H1 (cell line): ENCODE measurements at places on chromosomes 11 and 22. TPM values are rescaled to one million over a fixed set of nuclear protein-coding genes. Genes with fewer than 3 reads are reported as not detected.

DNA sequence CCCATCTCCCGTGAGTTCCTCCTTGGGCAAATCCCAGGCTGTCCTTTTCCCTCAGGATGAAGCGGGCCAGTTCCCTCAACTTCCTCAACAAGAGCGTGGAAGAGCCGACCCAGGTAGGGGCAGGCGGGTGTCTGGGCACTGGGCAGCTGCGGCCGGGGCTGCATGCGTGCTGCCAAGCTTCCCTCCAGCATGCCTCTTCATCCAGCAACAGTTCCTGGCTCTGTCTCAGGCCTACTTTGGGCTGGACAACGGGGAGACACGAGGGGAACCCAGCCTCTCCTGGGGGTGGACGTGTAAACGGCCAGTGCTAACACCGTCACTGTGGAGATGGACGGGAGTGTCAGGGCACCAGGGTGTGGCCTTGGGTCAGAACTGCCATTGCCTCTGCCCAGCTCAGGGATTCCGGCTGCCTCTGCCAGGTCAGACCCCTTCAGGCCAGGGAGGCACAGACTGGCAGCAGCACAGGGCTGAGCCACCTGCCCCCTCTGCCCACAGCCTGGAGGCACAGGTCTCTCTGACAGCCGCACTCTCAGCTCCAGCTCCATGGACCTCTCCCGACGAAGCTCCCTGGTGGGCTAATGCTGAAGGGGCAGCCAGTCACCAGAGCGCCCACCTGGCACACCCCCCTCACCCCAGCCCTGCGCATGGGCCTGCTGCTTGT is 1.9 kb upstream of the RAB1B start:
- no peak overlapping the region for H3K27ac ChIP-seq
- peak overlapping the region; percentile 80; the same call in 1 of the 2 replicates for H3K4me3 ChIP-seq
- H3K4me1 ChIP-seq = peaks cover 5% of the 10 kb centered on the region; the same call in 1 of the 2 replicates
- H3K36me3 ChIP-seq = peaks cover 21% of the 10 kb centered on the region
- H3K27me3 ChIP-seq = no peaks in the 10 kb centered on the region

- H3K27ac ChIP-seq = no peak overlapping the region
- no peaks in the 10 kb centered on the region for H3K4me1 ChIP-seq
These were observed 42.1 kb downstream of the PAX6 start for GRCh38 chr11:31768749-31769640.

DNA sequence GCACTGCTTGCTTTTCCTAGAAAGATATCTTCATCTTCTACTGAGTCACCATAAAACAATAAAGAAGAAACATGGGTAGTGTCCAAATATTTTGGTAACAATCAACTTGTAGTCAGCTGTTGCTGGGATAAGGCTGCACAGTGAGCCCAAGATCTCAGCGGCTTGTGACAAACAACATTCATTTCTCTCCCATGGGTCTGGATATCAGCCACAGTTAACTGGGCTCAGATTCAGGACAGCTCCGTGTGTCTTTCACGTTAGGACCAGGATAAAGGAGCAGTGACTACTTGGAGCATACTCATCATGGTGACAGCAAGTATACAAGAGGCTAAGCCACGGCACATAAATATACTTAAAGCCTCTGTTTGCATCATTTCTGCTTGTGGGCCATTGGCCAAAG is 27.9 kb upstream of the GRK3 start:
- H3K27me3 ChIP-seq = no peaks in the 10 kb centered on the region
- DNase-seq = no peak
- H3K36me3 ChIP-seq = no peaks in the 10 kb centered on the region
- H3K4me1 ChIP-seq = no peaks in the 10 kb centered on the region
- H3K4me3 ChIP-seq = no peak overlapping the region

DNA sequence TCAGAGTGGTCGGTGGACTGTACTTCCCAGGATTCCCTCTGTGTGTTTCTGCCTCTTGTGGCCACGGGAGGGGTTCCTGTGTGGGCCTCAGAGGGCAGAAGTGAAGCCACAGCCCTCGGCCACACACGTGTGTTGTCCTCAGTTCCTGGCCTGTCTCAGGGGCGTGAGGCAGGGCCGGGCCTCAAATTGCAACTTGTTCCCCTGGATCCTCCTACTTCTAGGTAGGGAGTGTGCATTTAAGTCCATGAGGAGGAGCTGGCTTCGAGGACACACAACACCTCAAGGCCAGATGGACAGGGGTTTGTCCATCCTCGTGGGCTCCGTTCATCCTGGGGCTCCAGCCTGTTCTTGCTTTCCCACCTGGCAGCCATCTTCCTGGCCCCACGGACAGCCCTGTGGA is 573.0 kb downstream of the TBC1D22A start:
- no peaks in the 10 kb centered on the region for H3K36me3 ChIP-seq
- no peaks in the 10 kb centered on the region for H3K4me1 ChIP-seq
- H3K4me3 ChIP-seq = no peak overlapping the region
- H3K27me3 ChIP-seq = no peaks in the 10 kb centered on the region
- no peak overlapping the region for H3K27ac ChIP-seq
- no peak for DNase-seq

DNA sequence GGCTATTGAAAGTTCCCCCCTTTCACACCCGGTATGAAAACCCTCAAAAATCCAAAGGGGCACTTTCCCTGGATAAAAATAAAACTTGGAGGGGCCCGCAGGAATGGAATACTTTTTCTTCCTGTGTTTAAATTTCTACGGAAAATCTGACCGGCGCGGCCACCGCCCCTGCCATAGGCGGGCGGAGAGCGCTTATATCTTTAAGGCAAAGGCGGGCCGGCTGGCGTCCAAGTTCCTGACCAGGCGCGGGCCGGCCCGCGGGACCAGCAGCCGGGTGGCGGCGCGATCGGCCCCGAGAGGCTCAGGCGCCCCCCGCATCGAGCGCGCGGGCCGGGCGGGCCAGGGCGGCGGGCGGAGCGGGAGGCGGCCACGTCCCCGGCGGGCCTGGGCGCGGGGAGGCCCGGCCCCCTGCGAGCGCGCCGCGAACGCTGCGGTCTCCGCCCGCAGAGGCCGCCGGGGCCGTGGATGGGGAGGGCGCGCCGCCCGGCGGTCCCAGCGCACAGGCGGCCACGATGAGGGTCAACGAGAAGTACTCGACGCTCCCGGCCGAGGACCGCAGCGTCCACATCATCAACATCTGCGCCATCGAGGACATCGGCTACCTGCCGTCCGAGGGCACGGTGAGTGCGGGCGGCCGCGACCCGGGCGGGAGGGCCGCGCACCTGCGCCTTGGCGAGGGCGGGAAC is at the start of gene ANO1:
ANO1 (plus strand) TSS at position 223 of the 686 bp plus-strand sequence; CDS start at position 513, 290 bp downstream.
- DNase-seq = peak; percentile 61
- H3K27ac ChIP-seq = no peak within 1 kb of the TSS
- H3K4me3 ChIP-seq = peak within 1 kb of the TSS; percentile 17
- H3K4me1 ChIP-seq = peaks cover 6% of the 10 kb centered on the region
- peaks cover 61% of the 10 kb centered on the region for H3K27me3 ChIP-seq

The CTSW gene
- total RNA-seq = not detected in 2 replicates

- H3K36me3 ChIP-seq = no peaks in the 10 kb centered on the region
- peaks cover 16% of the 10 kb centered on the region for H3K27me3 ChIP-seq
- no peak for DNase-seq
- H3K4me1 ChIP-seq = peaks cover 12% of the 10 kb centered on the region; the same call in 1 of the 2 replicates
These were observed 73.1 kb downstream of the CDKN1C start for GRCh38 chr11:2812371-2812991.

DNA sequence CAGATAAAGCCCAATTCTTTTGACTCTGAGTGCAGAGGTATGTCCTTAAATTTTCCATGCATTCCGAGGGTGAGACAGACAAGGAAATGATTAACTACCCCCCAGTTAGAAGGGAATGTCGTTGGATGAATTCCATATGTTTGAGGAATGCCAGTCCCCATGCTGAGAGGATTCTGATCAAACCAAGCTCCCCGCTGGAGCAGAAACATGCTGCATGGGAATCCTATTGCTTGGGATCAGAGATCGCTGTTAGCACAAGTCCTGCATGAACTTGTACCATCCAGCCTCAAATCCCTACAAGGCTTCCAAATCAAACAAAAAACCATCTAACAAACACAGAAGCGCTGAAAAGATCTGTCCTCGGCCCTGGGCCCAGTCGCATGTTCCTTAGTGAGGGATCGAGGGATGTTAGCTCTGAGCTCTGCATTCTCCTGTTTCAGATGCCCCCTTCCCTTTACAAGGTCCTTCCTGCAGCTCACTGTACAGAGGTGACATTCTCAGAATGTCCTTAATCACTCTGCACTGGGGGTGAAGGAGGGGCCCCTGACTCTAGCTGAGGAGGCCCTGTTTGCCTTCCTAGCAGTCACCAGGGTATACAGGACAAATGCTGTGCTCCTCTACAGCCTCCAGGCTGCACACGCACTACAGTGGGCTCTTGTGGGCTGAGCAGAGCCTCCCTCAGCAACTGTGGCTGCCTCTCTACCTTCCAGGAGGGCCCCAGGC is 353.4 kb downstream of the TENM4 start:
- peak; percentile 29 for DNase-seq
- no peak overlapping the region for H3K27ac ChIP-seq
- no peaks in the 10 kb centered on the region for H3K27me3 ChIP-seq
- peaks cover 21% of the 10 kb centered on the region for H3K4me1 ChIP-seq
- H3K4me3 ChIP-seq = no peak overlapping the region
- H3K36me3 ChIP-seq = no peaks in the 10 kb centered on the region

DNA sequence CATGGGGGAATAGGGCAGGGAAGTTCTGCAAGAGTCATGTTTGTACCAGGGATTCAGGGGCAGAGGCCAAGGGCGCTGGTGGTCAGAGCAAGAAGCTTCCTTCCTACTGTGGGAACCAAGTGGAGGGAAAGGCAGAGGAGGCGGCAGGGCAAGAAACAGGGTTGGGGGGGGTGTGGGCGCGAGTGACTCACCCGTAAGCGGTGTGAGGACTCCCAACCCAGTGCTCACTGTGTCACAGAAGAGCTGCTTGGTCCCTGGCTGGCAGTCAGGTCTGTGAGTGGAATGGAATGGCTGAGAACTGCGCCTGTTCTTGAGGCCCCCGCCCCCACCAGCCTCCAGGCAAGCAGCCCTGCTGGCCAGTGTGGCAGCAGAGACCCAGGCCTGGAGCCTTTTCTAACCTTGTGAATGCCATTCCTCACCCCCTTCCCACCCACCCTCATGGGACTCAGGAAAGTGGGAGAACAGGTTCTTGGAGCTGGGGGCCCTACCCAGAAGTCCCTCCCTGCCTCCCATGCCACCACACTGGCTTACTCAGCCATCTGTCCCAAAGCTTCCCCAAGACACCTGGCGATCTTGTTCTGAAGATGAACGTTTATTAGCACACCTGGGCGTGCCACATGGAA is 4.7 kb downstream of the LRRC10B start:
- H3K4me3 ChIP-seq = no peak overlapping the region
- peaks cover 39% of the 10 kb centered on the region for H3K4me1 ChIP-seq
- H3K36me3 ChIP-seq = no peaks in the 10 kb centered on the region

DNA sequence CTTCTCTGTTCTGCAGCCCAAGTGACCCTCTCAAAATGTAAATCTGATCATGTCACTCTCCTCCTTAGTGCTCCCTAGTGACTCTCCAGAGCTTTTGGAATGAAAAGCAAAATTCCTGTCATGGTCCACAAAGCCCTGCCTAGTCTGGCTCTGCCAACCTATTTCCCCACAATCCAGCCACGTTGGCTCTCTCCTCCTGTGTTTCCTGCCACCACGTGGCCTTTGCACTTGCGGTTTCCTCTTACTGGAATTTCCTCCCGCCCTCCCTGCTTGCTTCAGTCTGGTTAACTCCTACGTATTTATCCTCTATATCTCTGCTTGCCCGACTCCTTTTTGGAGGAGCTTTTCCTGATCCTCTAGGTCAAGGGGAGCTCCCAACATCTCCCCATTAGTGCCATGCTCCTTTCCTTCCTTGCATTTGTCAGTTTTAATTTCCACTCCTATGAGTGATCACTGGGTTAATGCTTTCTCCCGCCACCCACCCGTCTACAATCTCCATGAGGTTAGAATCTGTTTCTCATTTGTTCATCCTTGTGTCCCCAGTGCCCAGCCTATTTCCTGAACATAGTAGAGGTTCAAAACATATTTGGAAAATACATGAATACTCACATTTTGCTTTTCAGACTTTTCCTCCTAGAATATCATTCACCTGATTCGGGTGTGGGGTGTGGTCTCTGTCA is 11.5 kb downstream of the NNMT start:
- no peaks in the 10 kb centered on the region for H3K36me3 ChIP-seq
- peaks cover 3% of the 10 kb centered on the region; the same call in 1 of the 2 replicates for H3K4me1 ChIP-seq
- no peak overlapping the region for H3K27ac ChIP-seq
- H3K27me3 ChIP-seq = no peaks in the 10 kb centered on the region
- DNase-seq = no peak
- H3K4me3 ChIP-seq = no peak overlapping the region

DNA sequence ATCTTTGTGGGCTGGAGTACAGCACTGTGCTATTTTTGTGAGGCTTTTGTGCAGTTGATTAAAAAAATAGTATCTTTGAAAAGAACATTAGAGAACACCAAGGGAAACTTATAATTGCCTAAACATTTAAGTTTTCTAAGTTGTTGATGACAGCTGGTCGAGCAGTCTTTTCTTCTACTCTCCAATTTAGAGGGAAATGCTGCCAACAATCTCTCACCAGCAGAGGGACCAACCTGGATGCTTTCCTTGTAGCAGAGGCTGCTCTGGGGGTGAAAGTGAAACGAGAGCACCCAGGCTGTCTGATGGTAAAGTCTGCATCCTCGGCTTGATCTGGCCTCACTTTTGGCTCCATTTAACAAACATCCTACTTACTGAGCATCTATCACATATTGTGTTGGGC is 1286.5 kb upstream of the TENM4 start:
- DNase-seq = peak; percentile 48
- no peaks in the 10 kb centered on the region for H3K4me1 ChIP-seq
- no peaks in the 10 kb centered on the region for H3K27me3 ChIP-seq
- no peaks in the 10 kb centered on the region for H3K36me3 ChIP-seq

The KCNQ1 gene
- total RNA-seq = 2.0 and 2.4 TPM in 2 replicates

The MS4A12 gene
- total RNA-seq = 0.39 TPM in 1 of 2 replicates, not detected in the other

GRCh38 chr11:126082251-126083109 is 19.8 kb upstream of the CDON start:
- peaks cover 43% of the 10 kb centered on the region for H3K4me1 ChIP-seq
- no peak overlapping the region for H3K4me3 ChIP-seq
- peak overlapping the region; percentile 44; the same call in 1 of the 2 replicates for H3K27ac ChIP-seq

The SPDYC gene
- total RNA-seq = not detected in 2 replicates

GRCh38 chr11:44652901-44653644 is 73.7 kb upstream of the TSPAN18 start:
- H3K36me3 ChIP-seq = no peaks in the 10 kb centered on the region
- no peak overlapping the region for H3K4me3 ChIP-seq
- H3K4me1 ChIP-seq = peaks cover 3% of the 10 kb centered on the region; the same call in 1 of the 2 replicates
- no peaks in the 10 kb centered on the region for H3K27me3 ChIP-seq
- H3K27ac ChIP-seq = no peak overlapping the region

The FAM180B gene
- not detected in 2 replicates for total RNA-seq

DNA sequence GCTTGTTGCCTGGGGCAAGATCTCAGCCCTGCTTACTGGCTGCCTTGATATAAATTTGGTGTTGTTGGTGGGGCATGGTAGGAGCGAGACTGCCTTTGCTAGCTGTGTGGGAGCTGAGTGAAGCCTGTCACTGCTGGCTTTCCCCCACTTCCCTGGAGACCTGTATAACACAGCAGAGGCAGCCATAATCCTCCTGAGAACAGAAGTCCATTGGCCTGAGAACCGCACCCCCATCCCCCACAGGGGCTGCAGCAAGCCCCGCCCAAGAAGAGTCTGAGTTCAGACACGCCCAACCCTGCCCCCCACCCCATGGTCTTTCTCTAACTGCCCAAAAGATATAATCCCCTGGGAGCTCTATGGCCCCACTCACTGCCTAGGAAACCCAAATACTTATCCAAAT is 39.2 kb upstream of the ARHGAP42 start:
- no peak overlapping the region for H3K4me3 ChIP-seq
- H3K27me3 ChIP-seq = no peaks in the 10 kb centered on the region
- no peak for DNase-seq
- H3K4me1 ChIP-seq = peaks cover 3% of the 10 kb centered on the region; the same call in 1 of the 2 replicates
- no peaks in the 10 kb centered on the region; the same call in 1 of the 2 replicates for H3K36me3 ChIP-seq

The PGA4 gene
- total RNA-seq = not detected in 2 replicates

- no peak for DNase-seq
- peaks cover 6% of the 10 kb centered on the region; the same call in 1 of the 2 replicates for H3K36me3 ChIP-seq
- no peak overlapping the region for H3K27ac ChIP-seq
These were observed 44.9 kb downstream of the PACSIN2 start for GRCh38 chr22:42970029-42970428.
